ENCODE measurements at places on chromosomes 12 and 14.
A peak's percentile ranks its signal among the peaks of the same experiment; 100 is the strongest.

DNA sequence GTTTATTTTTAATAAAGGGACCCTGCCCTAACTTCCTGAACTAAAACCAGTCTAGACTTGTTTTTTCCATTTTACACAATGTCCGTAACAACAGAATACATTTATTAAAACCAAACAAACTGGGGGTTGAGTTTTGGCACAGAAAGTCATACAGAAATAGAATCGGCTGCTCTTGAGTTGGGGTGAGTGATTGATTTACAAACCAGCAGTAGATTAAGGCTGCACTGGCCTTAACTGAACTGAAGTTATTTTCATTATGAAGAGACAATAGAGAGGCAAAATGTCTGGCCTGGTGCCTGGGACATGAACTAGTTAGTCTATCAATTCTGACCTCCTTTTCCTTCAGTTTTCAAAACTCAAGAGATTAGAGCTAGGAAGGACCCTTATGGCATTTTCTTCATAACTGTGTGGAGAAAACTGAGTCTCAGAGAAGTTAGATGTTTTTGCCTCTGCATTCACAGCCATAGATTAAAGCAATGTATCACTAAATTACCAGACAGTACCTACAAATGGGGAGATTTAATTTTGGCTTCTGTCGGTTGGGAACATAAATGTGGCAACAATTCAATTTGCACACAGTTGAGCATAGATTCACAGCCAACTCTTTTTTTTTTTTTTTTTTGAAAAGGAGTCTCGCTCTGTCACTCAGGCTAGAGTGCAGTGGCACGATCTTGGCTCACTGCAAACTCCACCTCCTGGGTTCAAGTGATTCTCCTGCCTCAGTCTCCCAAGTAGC is 19.8 kb upstream of the MGP start:
- no peak for DNase-seq

- no peak for DNase-seq
Measured at GRCh38 chr12:47408171-47408871, 297.5 kb downstream of the RPAP3 start.

GRCh38 chr14:53473480-53473879 is 320.4 kb upstream of the DDHD1 start:
- no peak for DNase-seq

GRCh38 chr12:3579446-3580093 is 88.6 kb downstream of the PRMT8 start:
- no peak for DNase-seq

DNA sequence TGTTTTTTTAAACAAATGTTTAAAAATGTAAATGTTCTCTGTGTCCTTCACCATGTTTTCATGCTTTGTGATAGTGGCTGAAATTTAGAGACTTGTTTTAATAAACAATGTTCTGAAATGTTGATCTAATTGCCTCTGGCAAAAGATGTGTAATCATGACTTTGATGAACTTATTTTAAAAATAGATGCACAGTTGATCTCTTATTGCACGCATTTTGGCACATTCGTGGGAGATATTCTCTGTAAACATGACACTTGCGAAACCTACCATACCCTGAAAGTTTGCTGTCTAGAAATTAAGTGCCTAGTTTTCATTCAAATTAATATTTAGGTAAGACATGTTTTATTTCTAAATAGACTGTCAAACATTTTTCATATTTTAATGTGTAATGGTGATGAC is 119.7 kb upstream of the DNM1L start:
- DNase-seq, result no peak

DNA sequence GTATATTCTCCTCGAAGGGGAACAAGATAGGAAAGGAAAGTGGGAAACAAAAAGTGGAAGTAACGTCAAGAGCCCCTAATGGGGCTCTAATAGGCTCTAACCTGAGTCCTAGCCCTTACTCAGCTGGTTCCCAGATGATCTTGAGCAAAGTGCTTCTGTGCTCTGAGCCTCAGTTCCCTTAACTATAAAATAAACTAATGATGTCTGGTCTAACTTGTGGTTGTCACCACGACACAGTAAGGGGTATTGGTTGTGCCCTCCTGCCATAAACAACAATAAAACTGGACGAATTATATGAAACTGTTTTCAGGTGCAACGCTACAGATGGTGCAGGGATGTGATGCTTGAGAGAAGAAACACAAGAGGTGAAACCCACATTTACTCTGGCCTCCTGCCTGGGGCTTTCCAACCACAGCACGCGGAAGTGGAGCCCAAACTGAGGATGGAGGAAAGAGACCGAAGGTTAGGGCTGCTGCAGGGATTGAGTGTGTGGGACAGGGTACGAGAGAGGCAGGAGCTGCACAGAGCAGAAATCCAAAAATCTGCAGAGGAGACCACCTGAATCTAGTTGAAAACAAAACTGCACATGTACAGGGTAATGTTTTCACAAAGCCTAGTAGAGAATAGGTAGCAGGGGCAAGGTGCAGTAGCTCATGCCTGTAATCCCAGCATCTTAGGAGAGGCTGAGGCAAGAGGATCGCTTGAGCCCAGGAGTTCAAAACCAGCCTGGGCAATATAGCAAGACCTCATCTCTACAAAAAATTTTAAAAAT is 45.6 kb upstream of the BCL2L14 start:
- DNase-seq, result no peak

GRCh38 chr12:71684081-71684480 is 1.8 kb upstream of the TMEM19 start:
- no peak for DNase-seq

- DNase-seq, result no peak
Measured at GRCh38 chr14:65888677-65889076, 476.1 kb downstream of the FUT8 start.

- peak; percentile 76 for DNase-seq
Measured at GRCh38 chr14:95774265-95775160, 60.6 kb upstream of the TCL1A start.

DNA sequence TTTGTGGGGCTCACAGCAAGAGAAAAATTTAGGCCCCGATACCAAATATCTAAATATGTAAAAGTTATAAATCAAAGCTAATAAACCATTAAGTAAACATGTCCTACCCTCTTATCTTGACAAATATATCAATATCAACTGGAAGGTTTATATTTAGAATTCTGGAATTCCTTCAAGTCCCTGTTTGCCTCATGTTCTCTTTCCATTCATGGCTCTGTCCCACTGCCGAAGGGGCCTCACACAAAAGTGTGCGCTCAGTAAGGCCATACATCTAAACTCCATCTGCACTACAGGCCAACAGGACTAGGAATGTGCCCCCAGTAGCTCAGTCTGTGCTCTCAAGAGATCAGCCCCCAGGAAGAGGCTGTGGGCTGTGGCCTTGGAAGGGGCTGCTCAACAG is 10.6 kb upstream of the ATP5MC2 start:
- no peak for DNase-seq

Data from stimulated activated CD8-positive, alpha-beta memory T cell treated with anti-CD3 and anti-CD28 coated beads, Interleukin-4, amount 100 ng/mL, for 48 hours (primary cell).